ENCODE measurements at places on chromosomes 3 and 15. TPM values are rescaled to one million over a fixed set of nuclear protein-coding genes. Genes with fewer than 3 reads are reported as not detected.

The RTP1 gene
- total RNA-seq = not detected

DNA sequence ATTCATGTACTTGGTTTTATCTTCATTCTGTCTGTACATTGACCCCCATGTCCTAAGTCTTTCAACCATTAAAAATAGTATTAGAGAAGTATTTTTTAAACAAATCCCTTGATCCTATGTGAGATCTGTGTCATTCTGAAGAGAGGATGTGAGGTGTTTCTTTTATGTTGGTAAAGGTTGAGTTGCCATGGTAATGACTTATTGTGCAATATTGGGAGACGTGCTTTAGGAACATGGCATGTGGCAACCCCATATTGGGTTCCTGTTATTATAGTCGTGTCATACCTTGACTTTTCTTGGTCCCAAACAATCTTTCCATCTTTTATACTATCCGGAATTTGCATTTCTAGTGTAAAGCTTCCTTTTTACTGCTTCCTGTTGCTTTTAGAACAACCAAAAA is 203.1 kb downstream of the KCNAB1 start:
- H3K4me3 ChIP-seq = no peak overlapping the region
- no peaks in the 10 kb centered on the region for H3K4me1 ChIP-seq
- peaks cover 2% of the 10 kb centered on the region for H3K27me3 ChIP-seq
- H3K36me3 ChIP-seq = peaks cover 6% of the 10 kb centered on the region
- no peak for DNase-seq

The GRIP2 gene
- total RNA-seq = 0.34 TPM

- no peak overlapping the region for H3K4me3 ChIP-seq
- no peaks in the 10 kb centered on the region for H3K27me3 ChIP-seq
- no peaks in the 10 kb centered on the region for H3K4me1 ChIP-seq
- no peak overlapping the region for H3K27ac ChIP-seq
- DNase-seq = no peak
These were observed 365.1 kb downstream of the MECOM start for GRCh38 chr3:169298247-169298992.

- H3K36me3 ChIP-seq = no peaks in the 10 kb centered on the region
- no peaks in the 10 kb centered on the region for H3K27me3 ChIP-seq
- DNase-seq = no peak
These were observed 616.0 kb upstream of the NAALADL2 start for GRCh38 chr3:174243171-174243570.

DNA sequence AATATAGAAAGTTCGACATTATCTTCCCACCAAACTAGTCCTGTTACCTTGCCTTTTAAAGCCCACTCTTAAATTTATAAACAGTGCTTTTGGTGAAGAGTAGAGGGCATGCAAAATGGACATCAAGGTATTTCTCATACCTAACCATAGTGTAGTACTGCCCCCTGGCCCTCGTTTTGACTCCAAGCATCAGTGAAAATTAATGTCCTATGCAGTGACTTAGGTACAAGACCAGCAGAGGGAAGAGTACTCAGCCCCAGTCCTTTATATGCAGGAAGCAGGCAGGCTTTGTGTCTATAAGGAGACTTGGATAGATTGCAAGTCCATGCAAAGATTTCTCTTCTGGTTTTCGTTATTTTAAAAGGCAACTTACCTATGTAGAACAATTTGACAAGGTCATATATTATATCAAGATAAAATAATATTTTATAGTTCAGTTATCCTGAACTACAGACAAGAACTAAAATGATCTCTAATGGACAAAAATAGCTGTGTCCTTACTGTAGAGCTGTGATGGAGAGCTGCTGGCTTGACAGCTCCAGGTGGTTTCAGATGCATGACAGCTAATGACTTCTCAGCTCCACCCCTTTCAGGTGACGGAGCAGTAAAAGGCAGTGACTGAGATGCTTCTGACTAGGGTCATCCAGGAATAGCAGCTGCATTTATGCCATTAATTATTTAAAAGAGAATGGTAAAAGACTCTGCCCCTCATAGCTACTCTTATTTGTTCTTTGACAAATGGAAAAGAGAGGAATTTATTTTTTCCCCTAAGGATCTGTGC is 646.1 kb downstream of the SQOR start:
- no peak for DNase-seq
- peaks cover 10% of the 10 kb centered on the region for H3K27me3 ChIP-seq
- H3K4me1 ChIP-seq = peaks cover 47% of the 10 kb centered on the region
- peaks cover 5% of the 10 kb centered on the region for H3K36me3 ChIP-seq

GRCh38 chr15:68421798-68422402 is 10.1 kb downstream of the ITGA11 start:
- no peak overlapping the region for H3K27ac ChIP-seq
- no peak for DNase-seq
- H3K4me3 ChIP-seq = no peak overlapping the region
- H3K4me1 ChIP-seq = peaks cover 5% of the 10 kb centered on the region
- no peaks in the 10 kb centered on the region for H3K36me3 ChIP-seq
- H3K27me3 ChIP-seq = peaks cover 6% of the 10 kb centered on the region

- peaks cover 36% of the 10 kb centered on the region for H3K27me3 ChIP-seq
- H3K36me3 ChIP-seq = no peaks in the 10 kb centered on the region
- H3K27ac ChIP-seq = no peak overlapping the region
- DNase-seq = no peak
- H3K4me3 ChIP-seq = no peak overlapping the region
- peaks cover 57% of the 10 kb centered on the region for H3K4me1 ChIP-seq
These were observed 8.5 kb downstream of the CSRNP1 start for GRCh38 chr3:39144748-39145380.

The SLC28A1 gene
- 0.25 TPM for total RNA-seq

DNA sequence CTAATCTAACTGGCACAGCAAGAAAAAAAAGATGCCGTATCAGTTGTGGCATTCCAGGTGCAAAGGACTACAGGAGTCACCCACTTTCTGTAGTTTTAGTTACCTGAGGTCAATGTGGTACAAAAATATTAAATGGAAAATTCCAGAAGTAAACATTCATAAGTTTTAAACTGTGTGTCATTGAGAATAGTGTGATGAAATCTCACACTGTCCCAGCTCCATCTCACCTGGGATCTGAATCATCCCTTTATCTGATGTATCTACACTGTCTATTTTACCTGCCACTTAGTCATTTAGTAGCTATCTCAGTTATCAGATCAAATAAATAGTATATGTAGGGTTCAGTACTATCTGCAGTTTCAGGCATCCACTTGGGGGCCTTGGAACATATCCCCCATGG is 26.7 kb downstream of the GBE1 start:
- H3K36me3 ChIP-seq = no peaks in the 10 kb centered on the region
- no peak for DNase-seq
- H3K4me3 ChIP-seq = no peak overlapping the region

DNA sequence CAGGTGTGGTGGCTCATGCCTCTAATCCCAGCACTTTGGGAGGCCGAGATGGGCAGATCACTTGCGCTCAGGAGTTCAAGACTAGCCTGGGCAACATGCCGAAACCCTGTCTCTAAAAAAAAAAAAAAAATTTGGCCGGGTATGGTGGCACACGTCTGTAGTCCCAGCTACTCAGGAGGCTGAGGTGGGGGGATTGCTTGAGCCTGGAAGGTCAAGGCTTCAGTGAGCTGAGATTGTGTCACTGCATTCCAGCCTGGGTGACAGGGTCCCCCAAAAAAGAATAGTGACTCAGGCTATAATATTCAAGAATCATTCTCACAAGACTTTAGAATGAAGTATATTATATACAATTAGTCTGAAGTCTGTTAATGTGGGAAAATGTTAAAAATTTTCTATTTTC is 70.5 kb upstream of the PLXND1 start:
- no peaks in the 10 kb centered on the region for H3K27me3 ChIP-seq
- no peaks in the 10 kb centered on the region for H3K4me1 ChIP-seq
- H3K4me3 ChIP-seq = no peak overlapping the region
- H3K27ac ChIP-seq = no peak overlapping the region
- H3K36me3 ChIP-seq = no peaks in the 10 kb centered on the region

DNA sequence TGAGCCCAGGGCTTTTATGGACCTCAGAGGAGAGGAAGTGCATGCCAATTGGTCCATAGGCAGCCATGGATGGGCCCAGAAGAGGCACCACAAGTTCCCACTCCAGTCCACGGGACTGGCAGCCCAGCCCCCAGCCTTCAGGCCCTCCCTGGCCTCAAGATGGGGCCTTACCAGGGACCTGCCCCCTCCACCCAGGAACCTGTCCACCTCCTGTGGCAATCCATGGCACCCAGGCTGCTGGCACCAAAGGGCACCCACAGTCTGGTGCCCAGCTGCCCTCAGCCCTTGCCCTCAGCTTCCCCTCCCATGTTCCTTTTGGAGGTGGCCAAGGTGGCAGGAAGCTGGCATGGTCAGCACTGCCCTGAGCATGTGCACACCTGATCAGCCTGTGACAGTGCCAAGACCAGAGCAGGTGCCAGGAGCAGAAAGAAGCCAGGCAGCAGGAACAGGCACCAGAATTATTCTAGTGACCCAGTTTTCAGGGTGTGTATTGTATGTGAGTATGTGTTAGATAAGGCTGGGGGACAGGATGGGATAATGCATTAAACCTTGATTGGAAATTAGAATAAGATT is 415.0 kb downstream of the NTRK3 start:
- H3K27me3 ChIP-seq = no peaks in the 10 kb centered on the region
- no peaks in the 10 kb centered on the region for H3K36me3 ChIP-seq
- no peak overlapping the region for H3K27ac ChIP-seq
- H3K4me3 ChIP-seq = no peak overlapping the region
- DNase-seq = no peak
- no peaks in the 10 kb centered on the region for H3K4me1 ChIP-seq

The RHCG gene
- not detected for total RNA-seq

GRCh38 chr3:192303235-192303634 is 424.1 kb downstream of the FGF12 start:
- DNase-seq = peak; percentile 45
- peak overlapping the region; percentile 49 for H3K27ac ChIP-seq
- peaks cover 14% of the 10 kb centered on the region for H3K4me1 ChIP-seq
- H3K36me3 ChIP-seq = no peaks in the 10 kb centered on the region
- H3K27me3 ChIP-seq = peaks cover 2% of the 10 kb centered on the region

- H3K4me1 ChIP-seq = peaks cover 3% of the 10 kb centered on the region
- H3K4me3 ChIP-seq = no peak overlapping the region
- no peak for DNase-seq
- peaks cover 6% of the 10 kb centered on the region for H3K27me3 ChIP-seq
- no peak overlapping the region for H3K27ac ChIP-seq
These were observed 11.3 kb downstream of the CAND2 start for GRCh38 chr3:12807601-12808359.

The REC114 gene
- total RNA-seq = not detected

- no peak overlapping the region for H3K4me3 ChIP-seq
- H3K27me3 ChIP-seq = no peaks in the 10 kb centered on the region
- DNase-seq = no peak
- H3K36me3 ChIP-seq = no peaks in the 10 kb centered on the region
These were observed 7.4 kb upstream of the GSK3B start for GRCh38 chr3:120101624-120102023.
